Stimulated activated CD4-positive, alpha-beta T cell treated with anti-CD3 and anti-CD28 coated beads, Interleukin-2, amount 100 ng/mL, for 4 hours (primary cell): ENCODE measurements at places on chromosomes 16 and 17.

- DNase-seq = no peak
Observed at GRCh38 chr17:48617471-48618255, 2.6 kb upstream of the HOXB8 start.

DNA sequence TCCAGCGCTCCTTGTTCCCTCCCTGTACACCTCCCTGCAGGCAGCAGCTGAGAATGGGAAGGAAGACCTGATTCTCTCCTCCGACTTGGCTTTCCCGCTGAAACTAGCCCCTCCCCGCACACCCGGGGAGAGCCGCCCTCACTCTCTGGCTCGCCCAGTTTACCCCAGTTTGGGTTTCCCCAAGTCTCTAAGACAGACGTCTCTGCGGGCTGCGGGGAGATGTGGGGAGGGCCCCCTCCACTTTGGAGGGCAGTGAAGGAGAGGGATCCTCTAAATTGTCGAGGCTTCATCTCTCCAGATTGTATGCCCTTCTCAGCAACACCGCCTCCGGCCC is 797 bp downstream of the GRB7 start:
- peak; percentile 38 for DNase-seq

DNA sequence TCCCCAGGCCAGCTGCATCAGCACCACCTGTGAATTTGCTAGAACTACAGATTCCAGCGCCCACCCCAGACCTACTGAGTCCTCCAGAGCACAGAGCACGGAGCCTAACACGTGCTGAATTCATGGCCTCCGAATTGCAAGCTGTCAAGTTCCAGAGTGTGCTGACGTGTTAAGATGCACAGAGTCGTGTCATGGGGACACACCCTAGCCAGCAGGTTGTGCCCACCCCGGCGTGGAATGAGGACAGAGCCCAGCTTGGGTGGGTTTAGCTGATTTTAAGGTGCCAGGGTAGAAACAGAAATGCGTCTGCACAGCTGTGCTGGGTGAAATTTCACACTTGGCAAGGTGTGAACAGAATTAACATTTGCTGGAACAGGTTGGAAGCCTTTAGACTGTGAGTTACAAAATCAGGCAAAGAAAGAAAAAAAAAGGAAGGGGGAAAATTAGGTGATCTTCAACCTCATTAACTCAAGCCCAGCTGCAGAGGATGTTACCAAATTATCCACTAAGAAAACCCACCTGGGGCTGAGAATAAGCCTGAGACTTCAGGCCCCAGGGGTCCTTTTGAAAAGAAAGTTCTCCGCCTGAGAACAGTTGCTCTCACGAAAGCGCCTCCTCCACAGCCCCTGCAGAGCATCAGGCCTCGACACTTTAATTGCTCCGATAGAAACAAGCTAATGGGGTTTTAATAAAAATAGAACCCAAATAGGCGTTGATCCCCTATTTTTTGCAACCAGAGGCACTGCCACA is 27.1 kb downstream of the GINS3 start:
- DNase-seq = no peak

DNA sequence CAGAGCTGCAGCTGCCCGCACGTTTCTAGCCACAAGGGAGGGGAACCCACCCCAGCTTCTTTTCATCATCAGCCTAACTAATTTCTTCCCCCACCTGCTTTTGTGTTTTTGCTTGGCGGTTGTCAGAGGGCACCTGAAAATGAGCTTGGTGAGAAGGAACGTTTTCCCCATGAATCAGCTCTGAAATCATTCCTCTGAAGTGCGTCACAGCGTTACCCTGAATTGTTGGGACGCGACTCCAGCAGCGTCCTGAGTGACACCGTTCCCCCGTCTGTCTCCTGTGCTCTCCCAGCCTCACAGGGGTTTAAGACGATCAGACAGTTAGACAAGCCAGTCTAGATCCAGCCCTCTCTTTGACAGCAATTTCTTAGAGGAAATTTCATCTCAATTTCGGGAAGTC is 722.9 kb upstream of the EEF2KMT start:
- no peak for DNase-seq

- no peak for DNase-seq
Observed at GRCh38 chr16:66459878-66460277, 32.8 kb downstream of the BEAN1 start.

GRCh38 chr16:70467608-70468007 is 13.2 kb downstream of the FCSK start:
- DNase-seq = no peak

GRCh38 chr16:51404386-51404785 is 253.3 kb upstream of the SALL1 start:
- DNase-seq = no peak

GRCh38 chr17:68133346-68134045 is 98.0 kb downstream of the KPNA2 start:
- DNase-seq = no peak

DNA sequence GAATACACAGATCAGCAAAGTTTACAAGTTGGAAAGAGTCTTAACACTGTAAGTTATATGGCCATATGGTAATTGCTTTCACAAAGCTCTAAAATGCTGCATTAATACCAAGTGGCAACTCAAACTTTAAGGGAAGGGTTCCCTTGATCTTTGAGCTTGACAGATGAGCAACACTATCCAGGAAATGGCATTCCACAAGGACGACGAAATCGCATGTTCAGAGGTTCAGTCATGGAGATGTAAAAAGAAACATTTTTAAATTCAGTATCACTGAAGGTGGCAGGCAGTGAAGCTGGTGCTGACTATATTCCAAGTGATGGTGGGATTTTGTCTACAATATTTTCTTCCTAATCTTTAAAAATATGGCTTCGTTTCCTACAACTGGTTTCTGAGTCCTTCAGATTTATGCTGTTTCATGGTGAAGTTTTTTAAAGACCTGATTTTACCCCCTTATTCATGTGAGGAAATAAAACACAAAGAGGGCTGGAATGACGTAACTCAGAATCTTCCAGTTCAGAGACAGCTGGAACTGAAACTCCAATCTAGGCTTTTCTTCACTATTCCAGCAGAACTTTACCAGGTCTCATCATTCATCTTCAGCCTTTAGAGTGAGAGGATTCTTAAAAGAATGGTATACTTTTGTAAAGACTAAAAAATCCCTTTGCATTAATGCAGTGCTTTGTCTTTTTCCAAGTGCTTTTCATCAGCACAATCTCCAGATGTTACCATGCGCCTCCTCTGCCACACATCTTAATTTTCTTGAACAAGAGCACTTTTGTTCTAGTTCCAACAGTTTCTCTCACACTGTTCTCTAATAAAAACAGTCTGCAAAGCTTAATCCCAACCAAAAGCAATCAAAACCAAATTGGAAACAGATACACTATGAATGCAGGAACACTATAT is 20.2 kb downstream of the CHCT1 start:
- DNase-seq = no peak
